Central memory CD4-positive, alpha-beta T cell (primary cell): ENCODE measurements at places on chromosomes 1 and 21.

DNA sequence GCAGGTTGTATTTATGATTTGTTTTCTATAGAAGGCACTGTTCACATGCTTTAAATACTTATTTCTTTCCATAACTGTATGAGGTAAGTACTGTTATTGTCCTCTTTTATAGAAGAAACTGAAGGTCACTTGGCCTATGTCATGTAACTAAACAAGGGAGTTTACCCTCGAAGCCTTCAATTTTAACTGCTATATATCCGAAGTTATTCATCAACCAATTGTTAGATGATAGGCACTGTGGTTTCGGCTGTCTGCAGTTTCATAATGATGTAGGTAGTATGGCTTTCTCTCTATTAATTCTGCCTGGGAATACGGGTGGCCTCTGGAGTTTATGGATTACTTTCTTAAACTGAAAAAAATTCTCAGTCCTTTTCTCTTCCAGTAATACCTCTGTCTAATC is 413.3 kb upstream of the ADGRL2 start:
- DNase-seq, result no peak

DNA sequence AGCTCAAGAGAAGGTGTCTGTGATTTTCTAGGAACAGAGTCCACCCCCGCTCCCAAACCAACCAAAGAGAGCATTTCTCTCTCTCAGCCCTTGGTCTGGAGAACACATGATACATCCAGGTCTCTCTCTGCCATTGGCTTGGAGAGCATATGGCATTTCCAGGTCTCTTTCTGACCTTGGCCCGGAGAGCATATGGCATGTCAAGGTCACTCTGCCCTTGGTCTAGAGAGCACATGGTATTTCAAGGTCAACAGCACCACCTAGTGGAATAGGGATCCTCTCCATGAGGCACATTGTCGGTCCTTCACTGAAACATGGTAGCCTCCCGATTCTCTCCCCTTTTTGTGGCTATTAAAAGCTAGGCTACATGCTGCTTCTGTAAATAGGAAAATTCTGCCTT is 437.7 kb upstream of the OLFM3 start:
- DNase-seq, result no peak

- DNase-seq, result no peak
Measured at GRCh38 chr1:245313576-245313975, 158.8 kb downstream of the KIF26B start.

DNA sequence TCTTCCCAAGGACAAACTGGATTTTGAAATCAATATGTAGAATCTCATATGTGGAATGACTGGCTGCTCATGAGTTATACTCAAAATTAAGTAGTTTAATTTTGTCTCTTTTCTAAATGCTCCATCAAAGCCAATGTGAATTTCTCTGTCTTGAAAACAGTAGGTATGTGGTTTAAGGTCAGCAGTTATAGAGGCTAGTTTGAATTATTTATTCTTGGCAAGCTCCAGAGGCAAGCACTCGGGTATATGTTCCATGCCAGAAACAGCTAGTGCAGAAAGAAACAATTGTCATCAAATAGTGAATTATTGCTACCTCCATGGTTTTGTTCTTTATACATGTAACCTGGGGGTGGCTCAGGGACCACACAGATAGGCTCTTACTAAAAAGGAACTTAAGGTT is 63.5 kb downstream of the LRIG2 start:
- DNase-seq, result no peak

DNA sequence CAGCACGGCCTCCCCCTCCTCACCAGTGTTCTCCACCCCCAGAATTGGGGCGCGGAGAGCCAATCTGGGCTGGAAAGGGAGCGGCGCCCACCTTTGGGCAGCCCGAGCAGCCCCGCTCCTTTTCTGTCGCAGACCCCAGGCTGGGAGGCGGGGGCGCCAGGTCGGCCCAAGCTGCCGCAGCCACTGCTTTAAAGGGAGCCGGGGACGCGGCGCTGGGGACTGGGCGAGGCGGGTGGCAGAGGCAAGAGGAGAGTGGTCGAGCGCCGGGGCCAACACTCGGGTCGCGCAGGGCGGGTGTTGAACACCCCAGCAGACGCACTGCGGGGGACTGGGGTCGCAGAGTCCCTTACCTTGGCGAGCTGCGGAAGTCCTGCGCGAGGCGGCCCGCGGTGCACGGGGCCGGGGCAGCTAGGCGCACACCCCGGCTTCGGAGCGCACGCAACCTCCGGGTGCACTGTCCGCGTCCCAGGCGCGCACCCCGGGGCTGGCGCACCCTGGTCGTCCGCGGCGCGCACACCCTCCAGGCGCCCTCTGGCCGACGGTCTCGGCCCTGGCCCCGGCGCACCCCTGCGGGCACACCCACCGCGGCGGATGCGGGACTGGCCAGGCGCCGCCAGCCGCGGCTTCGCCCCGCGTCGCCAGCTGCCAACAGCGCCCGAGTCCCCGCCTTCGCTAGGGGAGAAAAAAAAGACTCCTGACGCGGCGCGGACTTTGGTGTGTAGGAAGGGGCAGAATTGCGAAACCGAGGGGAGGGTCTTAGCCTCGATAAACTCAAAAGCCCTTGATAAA is at the start of gene KANK4:
TSS of gene KANK4 (minus strand) at position 679 of the 789 bp plus-strand sequence. CDS start 37,870 bp downstream, outside the sequence.
- no peak for DNase-seq

GRCh38 chr1:27955076-27955475 is 4.7 kb upstream of the XKR8 start:
- no peak for DNase-seq

GRCh38 chr1:53344921-53345838 is 17.3 kb upstream of the LRP8 start:
- DNase-seq, result no peak

DNA sequence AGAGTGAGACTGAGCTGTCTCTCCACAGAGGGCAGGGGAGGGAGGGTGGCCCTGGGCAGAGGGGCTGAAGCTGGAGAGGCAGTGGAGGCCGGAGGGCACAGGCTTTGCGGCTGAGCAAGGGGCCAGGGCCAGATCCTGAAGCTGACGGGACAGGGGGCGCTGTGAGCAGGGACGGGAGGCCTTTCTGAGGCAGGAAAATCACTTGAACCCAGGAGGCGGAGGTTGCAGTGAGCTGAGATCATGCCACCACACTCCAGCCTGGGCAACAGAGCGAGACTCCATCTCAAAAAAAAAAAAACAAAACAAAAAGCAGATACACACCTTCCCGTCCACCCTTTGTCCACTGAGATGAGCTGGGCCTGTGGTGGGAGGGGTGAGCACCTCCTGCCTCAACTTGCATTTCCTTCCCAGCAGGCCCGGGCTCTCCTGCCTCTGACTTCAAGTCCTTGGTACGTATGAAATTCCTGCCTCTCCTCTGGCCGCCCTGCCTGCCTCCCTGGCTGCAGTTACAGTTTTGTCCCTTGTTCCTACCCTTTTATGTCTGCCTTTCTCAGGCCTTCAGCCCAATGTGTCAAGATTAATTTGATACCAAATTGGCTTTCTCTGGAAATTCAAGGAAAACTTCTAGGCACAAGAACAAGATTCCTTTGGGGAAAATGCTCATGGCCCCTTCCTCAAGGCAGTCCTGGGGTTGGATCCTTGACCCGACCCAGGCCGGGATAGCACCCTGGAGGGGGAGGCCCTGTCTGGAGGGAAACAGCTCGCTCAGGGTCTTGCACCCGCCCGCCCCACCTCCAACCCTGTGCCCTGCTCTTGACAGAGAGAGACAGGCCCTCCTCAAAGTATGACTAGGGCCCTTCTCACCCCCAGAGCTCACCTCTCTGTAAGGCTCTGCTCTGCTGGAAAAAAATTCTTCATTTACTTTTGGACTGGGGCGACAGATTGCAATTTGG is 11.2 kb upstream of the ADAMTSL4 start:
- DNase-seq, result no peak

DNA sequence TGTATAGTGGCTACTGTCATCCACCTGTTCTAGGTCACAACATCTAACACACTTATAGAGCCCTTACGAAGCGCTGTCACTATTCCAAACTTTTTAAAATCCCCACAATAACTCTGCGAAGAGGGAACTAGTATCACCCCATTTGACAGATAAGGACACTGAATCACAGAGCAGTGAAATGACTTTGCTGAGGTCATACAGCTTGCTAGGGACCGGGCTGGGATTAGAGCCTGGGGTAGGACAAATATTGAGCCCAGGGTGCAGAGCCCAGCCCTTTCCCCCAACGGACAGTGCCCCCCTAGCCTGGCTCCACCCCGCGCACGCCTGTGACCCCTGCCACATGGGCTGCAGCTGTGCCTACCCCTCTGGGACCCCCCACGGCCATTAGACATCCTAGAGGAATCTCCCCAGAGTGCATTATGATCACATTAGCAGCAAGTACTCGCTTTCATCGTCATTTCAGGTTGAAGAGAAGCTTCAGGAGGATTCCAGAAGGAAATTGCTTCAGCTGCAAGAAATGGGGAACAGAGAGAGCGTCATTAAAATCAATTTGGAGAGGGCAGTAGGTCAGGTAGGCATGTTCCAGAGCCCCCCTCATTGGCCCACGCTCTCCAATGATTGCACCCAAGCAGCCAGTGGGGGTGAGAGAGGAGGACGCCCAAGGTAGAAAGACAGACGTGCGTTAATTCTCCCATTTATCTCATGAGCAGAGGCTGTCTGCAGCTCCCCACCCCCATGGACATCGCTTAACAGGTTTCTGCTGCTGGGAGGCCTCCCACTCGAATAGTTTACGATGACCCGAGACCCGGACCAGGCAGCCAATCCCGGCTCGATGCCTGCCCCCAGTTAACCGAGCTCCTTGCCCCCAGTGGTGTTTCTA is 77.2 kb downstream of the FHAD1 start:
- DNase-seq, result no peak

- DNase-seq, result no peak
Measured at GRCh38 chr1:7824701-7825100, 28.2 kb downstream of the UTS2 start.
